Right hindlimb (tissue), 1 donor: ENCODE measurements at places on chromosomes 7 and 10.

DNA sequence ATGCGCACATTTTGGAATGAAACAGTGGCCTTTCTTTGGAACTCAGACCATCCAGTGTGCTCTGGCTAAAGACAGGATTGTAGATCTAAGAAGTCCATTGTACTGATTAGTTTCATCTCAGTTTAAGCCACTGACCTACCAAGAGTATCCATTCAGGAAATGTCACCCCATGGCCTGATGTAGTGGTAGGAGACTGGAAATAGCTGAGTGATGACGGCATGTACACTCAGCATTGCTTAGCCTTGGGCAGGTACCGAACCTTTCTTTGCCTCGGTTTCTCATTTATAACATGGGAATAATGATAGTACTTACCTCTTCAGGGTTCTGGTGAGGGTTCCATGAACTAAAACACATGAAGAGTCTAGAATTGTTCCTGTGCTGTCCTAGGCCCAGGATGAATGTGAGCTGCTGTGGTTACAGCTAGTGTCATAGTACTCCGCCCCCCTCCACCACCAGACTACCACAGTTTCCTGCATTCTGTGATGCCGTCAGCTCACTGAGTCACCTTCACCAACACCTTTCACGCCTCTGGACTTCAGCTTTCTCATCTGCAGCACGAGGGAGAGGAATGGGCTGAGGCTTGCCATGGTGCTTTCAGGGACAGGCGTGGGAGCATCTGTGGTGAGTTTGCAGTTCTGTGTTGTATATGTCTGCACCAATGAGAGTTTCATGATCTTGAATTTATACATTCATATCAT lies 484.0 kb upstream of the GALNT17 start:
- DNase-seq, result no peak

GRCh38 chr10:63711867-63712716 lies 190.9 kb downstream of the REEP3 start:
- DNase-seq, result peak; percentile 91

DNA sequence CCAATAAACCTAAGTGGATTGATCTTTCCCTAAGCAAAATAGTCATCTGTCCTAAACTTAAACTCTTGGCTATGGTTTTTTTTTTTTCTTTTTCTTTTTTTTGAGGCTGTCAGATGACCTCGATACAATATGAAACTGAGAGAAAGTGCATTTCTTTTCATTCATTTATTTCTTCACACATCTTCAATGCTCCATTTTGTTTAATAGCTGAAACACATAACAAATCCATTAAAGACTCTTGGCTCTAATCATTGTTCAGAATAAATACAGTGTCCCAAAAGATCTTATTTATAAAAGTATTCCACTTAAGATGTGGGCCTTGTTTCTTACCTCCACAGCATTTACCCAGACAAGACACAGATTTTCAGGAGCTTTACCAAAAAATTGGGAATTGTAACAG lies 195.5 kb downstream of the TRIL start:
- DNase-seq, result no peak

- DNase-seq, result no peak
These were observed 112.8 kb downstream of the CDK14 start for GRCh38 chr7:90708841-90709317.

DNA sequence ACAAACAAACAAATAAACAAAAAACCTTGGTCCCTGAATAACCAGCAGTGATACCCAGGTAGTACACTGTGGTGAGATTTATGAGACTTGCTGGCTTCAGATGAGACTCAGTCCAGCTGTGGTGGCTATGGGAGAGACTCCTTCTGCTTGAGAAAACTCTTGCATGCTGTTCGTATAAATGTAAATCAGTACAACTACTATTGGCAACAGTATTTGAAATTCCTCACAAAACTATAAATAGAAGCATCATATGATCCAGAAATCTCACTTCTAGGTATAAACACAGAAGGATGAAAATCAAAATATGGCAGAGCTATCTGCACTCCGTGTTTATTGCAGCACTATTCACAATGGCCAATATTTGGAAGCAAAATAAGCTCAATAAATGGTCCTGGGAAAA lies 692.1 kb downstream of the PCDH15 start:
- no peak for DNase-seq

- DNase-seq, result no peak
These were observed 189.6 kb downstream of the DNAJC1 start for GRCh38 chr10:21813946-21814345.

- peak; percentile 70 for DNase-seq
These were observed 1.5 kb upstream of the KAT6B start for GRCh38 chr10:74824900-74825370.

- DNase-seq, result no peak
These were observed 138.2 kb upstream of the PLPP4 start for GRCh38 chr10:120318862-120319261.

GRCh38 chr7:6198689-6199595 lies 73.5 kb downstream of the CYTH3 start:
- DNase-seq, result no peak

DNA sequence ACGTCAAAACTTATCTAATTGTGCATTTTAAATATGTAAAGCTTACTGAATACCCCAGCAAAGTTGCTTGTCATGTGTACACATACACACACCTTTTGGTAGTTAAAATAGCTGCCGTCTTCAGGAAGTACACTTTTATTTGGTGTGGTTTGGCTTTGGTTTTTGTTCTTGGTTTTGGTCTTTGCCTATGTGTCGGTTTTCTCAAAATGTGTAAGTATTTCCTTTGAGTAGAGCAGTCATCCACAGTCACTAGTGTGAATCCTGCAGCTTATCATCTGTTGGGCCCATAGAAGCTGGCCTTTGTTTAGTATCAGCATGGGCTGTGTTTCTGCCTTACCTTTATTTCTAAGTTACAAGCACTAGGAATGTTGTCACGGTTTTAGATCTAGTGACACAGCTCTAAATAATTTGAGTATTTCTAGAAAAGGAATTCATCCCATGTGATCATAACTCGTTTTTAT lies 35.3 kb downstream of the NET1 start:
- DNase-seq, result no peak

GRCh38 chr10:24900888-24901685 lies 51.3 kb downstream of the PRTFDC1 start:
- no peak for DNase-seq

- DNase-seq, result no peak
These were observed 144.9 kb downstream of the PAXIP1 start for GRCh38 chr7:154857728-154858681.

DNA sequence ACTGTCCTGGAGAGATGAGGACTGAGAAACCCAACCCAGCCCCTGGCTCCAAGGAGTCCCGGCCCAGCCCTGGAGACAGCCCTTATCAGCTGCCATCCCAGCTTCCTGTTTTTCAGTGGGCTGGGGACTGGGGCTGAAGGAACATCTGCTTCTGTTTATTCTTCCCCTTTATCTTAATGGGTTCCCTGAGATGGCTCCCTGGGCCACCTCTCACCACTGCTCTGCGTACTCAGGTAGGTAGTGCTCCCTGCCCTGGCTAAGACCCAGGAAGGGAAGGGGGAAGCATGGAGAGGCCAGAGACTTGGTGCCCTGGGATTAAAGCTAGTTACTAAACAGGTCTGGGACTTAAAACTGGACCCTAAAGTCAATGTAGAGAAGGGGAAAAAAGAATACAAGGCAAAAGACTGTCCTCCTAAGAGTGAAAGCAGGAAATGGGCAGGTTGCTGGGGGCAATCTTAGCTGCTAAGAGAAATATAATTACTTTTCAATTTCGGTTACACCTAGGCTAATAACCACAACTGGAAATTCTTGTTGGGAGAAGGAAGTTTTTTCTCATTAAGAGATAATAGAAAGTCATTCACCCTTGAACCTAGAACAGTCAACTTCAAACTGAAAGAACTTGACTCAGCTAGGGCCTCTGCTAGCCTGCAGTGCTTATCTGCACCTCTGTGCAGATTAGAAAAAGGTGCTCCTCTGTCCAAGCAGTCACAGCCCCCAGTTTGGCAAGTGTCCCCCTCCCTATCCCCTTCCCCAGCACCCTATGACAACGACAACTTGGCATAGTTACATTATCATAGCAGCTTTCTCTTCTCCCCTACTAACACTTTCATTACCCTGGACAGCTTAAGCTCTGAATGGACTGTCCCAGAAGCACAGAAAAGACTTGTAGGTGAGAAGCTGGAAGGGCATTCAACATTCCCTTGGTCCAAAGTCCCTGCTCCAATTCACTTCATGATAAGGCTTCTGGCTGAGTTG lies 65.6 kb upstream of the KDM7A start:
- DNase-seq, result no peak
